ENCODE measurements at places on chromosomes 7 and 10.
A peak's percentile ranks its signal among the peaks of the same experiment; 100 is the strongest.

DNA sequence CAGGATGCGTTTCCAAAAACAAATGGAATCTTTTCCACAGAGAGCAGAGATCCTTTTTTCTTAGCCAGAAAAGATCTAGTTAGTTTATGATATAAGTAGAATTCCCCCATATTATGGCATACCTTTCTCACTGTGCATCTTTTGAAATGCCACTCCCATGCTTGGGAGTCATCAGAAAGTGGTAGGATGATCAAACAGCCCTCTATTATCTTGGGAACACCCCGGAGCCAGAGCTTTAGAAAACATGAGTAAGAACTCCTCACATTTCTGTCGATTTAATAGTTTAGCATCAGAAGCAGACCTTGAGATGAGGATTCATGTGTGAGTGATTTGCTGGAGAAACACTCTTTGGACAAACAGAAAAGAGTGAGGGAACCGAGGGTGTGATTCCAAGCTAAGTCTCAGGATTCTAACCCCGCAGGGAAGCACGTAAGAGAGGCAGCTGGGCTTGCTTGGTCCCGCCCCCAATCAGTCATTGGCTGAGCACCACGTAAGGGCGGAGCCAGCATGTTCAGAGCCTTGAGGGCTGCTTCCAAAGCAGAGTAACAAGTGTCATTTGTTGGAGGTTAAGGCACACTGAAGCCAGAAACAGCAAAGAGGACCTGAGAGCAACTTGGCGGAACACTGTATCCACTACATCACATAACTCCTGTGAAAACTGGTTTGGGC, 43.7 kb upstream of the NXPH1 start:
- no peak for DNase-seq

GRCh38 chr7:30915005-30915601, 3.5 kb downstream of the AQP1 start:
- DNase-seq, result no peak

GRCh38 chr10:15253951-15254807, 85.7 kb upstream of the NMT2 start:
- no peak for DNase-seq

DNA sequence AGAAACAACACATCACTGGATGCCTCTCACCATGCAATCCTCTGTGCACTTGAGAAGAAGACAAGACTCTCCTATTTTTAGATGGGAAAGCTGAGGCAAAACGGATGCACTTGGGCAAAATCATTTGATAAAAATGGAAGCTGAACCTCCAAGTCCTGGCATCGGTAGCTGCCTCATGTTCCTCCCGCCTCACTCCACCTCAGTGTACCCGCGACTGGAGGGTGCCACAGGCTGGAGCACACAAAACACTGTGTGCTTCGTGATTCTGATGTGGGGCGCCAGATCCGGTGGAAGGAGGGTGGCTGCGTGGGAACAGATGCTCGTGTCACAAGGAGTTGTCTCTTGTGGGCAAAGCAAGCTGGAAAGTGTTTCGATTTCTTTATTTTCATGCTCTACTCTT, 41.3 kb downstream of the TAS2R41 start:
- no peak for DNase-seq

GRCh38 chr10:62851442-62851841, 35.3 kb upstream of the EGR2 start:
- DNase-seq, result no peak

GRCh38 chr7:94355454-94355853, 39.2 kb upstream of the COL1A2 start:
- peak; percentile 89 for DNase-seq

DNA sequence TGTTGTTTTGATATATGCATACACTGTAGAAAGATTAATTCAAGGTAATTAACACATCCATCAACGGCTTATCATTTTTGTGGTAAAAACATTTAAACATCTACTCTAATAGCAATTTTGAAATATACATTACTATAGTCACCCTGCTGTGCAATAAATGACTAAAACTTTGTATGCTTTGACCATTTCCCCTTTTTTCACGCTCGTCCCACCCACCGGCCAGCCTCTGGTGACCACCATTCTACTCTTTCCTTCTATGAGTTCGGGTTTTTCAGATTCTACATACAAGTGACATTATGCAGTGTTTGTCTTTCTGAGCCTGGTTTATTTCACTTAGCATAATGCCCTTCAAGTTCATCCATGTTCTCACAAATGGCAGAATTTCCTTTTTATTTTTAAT, 21.3 kb downstream of the CYCS start:
- no peak for DNase-seq

DNA sequence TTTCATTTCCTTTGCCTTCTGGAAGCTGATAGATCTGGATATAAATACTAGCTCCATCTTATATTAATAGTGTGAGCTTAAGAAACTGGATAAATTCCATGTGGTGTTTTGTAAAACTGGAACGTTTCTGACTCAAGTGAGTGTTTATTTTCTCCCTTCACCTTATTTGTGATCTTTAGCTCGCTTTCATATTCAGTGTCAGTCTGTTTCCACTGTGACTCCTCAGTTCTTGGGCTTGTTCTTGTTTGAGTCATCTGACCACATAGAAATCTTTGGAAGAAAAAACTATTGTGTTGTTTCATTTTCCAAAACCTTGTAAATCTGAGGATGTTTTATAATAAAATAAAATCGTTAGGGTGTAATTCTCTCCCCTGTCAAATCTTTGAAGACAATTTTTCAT, 186.4 kb downstream of the POLR1F start:
- DNase-seq, result peak; percentile 63

DNA sequence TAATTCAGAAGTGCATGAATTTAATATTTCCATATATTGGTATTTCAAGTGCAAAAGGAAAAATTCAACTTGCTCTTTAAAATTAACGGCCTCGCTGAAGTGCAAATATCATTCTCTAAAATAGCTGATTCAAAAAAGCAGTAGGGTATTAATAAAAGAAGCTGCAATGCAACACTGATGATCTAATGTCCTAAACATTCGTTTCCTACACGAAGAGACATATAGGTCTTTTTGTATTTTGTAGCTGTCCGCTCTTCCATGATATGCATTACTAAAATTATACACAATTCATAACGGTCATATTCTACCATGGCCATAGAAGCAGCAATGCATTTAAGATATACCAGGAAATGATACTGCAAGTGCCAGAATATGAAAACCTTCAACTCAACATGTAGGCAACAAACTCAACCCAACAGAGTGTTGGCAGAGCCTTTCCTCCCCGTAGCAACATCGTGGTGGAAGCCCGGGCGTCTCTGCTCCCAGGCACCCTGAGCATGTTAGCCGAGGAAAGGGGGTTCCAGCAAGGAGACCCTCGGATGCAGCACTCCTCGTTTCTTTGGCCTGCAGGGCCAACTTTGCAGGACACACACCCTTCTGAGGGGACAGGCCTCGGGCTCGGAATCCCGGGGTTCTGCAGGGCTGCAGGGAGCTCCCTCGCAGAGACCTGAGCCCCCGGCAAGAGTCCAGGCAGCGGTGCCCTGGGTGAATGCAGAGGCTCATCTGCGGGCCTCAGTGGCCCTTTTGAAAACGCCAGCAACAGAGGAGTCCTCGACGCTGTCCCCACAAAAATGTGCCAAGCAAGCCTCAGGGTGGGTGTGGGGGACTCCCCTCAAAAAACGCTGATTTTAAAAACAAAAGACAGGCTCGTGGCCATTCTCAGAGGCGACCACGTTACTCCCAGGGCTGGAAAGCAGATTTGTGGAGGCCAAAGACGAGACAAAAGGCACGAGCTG, 1.6 kb downstream of the FAM171A1 start:
- peak; percentile 29 for DNase-seq

DNA sequence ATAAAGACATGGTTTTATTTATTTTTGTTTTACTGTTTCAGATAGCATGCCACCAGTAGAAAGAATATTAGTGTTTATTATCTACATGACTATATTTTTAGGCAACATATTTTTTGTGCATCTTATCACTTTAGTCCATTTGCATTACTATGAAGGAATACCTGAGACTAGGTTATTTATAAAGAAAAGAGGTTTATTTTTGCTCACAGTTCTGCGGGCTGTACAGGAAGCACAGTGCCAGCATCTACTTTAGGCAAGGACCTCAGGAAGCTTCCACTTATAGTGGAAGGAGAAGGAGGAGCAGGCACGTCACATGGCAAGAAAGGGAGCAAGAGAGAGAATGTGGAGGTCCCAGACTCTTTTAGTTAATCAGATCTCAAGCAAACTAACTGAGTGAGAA, 5.7 kb downstream of the CAV2 start:
- DNase-seq, result no peak

DNA sequence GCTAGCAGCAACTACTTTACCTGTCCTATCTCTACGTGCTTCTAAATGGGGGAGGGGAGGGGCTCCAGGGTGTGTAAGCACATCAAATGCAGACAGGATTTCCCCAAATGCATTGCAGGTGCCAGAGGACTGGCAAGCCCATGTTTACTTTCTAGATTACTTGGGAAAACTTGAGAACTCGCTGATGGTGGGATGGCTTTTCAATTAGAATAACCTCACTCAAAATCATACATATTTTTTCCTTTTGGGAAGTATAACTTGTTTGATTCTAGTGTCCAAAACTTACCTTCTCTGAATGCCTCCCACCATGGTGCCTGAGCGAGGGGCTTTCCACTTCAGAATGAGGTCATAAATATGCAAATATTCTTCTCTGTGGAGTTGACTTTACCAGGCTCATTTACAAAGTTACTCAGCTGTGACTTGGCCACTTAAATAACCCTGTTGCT, 191.3 kb upstream of the RHOBTB1 start:
- DNase-seq, result no peak

- DNase-seq, result peak; percentile 43
These were observed 154.3 kb downstream of the GNAT3 start for GRCh38 chr7:80357530-80357929.

DNA sequence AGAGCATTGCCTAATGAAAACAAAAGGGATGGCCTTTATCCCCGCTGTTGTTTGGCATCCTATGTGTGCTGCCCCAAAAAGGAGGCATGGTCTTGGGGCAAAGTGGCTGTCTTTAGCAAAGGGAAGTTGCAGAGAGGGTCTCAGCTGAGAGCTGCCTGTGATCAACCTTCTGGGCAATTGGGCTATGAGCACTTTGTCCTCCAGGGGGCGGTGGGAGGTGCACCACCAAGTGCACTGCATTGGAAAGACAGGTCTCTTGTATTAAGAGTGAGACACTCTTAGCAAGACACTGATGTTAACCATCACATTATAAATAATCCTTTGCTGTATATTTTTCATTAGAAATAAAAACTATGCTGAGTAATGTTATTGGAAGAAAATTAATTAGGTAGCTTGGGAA, 314.8 kb downstream of the POM121L12 start:
- no peak for DNase-seq

DNA sequence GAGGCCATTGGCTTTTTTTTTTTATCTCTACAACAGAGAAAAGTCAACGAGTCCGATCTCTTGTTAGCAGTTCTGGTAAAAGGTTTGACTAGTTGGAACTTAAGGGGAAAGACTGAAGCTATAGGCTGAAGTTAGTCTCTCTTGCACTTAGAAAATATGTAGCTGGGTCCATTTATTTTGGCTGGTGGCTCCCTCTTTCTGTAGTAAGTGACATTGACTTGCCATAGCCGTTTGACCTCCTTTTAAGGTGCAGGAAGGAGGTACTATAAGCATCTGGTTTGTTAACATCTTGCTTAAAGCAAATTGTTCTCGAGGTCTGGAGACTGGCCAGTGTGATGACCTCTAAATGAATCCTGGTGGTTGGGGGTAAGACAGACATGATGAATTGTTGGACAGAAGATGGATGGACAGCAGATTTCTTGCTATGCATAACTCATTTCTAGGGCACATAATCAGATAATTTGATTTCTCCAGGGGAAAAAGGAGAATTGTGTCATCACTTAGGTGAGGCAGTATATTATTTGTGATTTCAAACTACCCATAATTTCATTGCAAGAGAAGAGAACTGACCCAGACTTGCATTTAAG, 356.3 kb upstream of the GALNT17 start:
- DNase-seq, result peak; percentile 49

GRCh38 chr10:44217274-44217820, 167.6 kb downstream of the CXCL12 start:
- no peak for DNase-seq

DNA sequence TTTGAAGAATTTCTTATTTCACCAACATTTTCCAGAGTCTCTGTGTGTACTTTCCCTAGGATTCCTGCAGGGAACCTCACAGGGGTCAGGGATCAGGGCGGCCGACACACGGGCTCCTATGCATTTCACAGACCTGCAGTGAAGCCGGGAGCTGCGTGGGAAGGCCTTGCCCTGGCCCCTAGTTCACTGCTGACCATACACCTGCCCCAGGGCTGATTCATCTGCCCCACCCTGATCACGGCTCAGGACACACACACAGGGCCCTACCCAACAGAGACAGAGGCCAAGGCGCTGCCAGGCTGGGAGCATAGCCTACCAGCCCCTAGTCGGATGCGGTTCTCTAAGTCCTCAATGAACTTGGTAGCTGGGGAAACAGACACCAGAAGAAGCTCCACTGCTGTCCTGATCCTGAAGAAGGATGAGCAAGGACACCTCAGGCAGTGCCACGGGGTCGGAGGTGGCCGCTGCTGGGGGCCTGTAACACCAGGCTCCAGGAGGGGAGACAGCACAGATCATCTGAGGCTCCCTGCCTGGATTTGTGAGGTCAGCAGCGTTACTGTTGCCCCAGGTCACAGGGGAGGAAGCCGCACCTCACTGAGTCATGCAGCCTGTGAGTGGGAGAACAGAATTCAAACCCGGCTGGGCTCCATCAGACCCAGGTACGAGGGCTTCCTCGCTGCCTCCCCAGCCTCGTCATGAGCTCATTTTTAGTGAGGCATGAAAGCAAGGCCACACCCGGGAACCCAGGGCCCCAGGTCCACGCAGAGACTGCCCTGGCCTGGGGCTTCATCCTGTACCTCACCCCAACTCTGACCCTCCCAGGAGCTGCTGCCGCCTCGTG, 278.8 kb upstream of the PPP2R2D start:
- no peak for DNase-seq

DNA sequence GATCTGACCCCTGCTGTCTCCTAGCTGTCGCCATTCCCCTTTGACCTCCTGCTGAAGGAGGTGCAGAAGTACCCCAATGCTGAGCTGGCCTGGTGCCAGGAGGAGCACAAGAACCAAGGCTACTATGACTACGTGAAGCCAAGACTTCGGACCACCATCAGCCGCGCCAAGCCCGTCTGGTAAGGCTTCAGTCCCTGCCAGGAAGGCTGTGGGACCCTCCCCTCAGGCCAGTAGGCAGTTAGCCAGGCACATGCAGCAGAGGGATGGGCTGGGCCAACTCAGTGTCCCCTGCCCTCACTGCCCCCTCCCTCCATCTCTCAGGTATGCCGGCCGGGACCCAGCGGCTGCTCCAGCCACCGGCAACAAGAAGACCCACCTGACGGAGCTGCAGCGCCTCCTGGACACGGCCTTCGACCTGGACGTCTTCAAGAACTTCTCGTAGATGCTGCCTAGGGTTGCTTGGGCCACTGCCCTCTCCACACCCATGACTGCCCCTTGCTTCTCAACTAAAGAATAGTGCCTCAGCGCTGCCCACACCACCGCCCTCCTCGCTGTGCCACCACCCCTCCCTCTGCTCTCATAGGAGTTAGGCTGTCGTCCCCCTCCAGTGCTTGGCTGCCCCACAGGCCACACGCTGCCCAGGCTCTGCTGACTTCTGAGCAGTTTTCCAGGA, 41.0 kb upstream of the ZMIZ2 start:
- no peak for DNase-seq

GRCh38 chr10:99234791-99235657, 628 bp downstream of the HPSE2 start:
- DNase-seq, result peak; percentile 17

- peak; percentile 37 for DNase-seq
These were observed 80.5 kb downstream of the CCNY start for GRCh38 chr10:35416619-35417312.

GRCh38 chr7:123154231-123154860, 45.4 kb downstream of the SLC13A1 start:
- DNase-seq, result peak; percentile 64

- DNase-seq, result no peak
These were observed 16.3 kb upstream of the CYREN start for GRCh38 chr7:135186841-135187253.

- no peak for DNase-seq
These were observed 252.0 kb downstream of the PTEN start for GRCh38 chr10:88115407-88115806.

Data from fibroblast of skin of abdomen (primary cell).